Foreskin melanocyte (primary cell): ENCODE measurements at places on chromosomes 6 and 20.
A peak's percentile ranks its signal among the peaks of the same experiment; 100 is the strongest.

GRCh38 chr20:4127344-4127743 is 112.0 kb upstream of the RNF24 start:
- DNase-seq = no peak

GRCh38 chr6:116847227-116847626 is 18.3 kb upstream of the GPRC6A start:
- DNase-seq = peak; percentile 3

GRCh38 chr6:6661684-6662083 is 73.2 kb downstream of the LY86 start:
- DNase-seq = peak; percentile 23

DNA sequence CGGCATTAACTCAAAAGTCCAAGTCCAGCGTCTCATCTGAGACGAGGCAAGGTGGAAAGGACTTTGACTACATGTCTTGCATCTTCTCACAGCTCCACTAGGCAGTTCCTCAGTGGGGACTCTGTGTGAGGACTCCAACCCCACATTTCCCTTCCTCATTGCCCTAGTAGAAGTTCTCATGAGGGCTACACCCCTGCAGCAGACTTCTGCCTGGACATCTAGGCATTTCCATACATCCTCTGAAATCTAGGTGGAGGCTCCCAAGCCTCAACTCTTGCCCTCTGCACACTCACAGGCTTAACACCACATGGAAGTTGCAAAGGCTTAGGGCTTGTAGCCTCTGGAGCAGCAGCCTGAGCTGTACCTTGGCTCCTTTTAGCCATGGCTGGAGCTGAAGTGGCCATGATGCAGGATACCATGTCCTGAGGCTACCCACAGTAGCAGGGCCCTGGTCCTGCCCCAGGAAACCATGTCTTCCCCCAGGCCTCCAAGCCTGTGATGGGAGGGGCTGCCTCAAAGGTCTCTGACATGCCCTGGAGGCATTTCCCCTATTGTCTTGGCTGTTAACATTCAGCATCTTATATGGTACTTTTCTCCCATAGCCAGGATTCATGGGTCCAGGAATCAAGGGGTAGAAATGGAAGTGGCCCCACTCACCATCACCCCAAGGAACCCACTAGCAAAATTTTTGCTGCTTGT is 194.6 kb upstream of the KCNG1 start:
- DNase-seq = no peak

- no peak for DNase-seq
Measured at GRCh38 chr6:57222743-57223077, 603 bp upstream of the RAB23 start.

GRCh38 chr6:160891690-160892089 is 99.9 kb upstream of the MAP3K4 start:
- no peak for DNase-seq

- DNase-seq = no peak
Measured at GRCh38 chr6:13445005-13445743, 42.2 kb downstream of the GFOD1 start.

DNA sequence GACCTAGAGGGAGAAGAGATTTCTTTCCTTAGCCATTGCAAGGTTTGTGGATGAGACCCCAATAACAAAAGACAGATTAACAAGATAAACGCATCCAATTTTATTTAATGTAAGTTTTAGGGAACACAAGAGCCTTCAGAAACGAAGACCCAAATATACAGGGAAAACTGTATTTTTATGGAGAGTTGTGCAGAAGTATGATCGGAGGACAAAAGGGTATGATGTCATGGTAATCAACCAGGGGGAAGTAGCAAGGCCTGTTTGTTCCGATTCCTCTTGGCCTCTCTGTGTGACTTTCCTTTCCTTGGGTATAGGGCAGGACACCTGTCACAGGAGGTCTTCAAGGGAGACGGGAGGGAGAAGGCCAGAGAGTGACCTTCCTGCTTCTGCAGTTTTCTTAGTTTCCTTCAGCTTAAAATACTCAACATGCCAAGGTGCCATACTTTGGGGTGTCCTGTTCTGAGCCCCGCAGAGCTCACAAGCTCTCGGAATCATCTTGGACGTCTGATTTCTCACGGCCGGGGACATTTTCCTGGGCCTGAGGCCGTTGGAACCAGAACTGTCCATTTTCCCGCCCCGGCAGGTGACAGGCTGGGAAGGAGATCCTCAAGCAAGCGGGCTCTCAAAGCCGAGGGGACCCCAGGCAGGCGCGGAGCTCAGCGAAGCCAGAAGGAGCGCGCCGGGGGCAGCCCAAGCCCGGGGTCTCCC is 21.7 kb downstream of the TMC2 start:
- DNase-seq = no peak

- no peak for DNase-seq
Measured at GRCh38 chr6:135328136-135328535, 147.0 kb downstream of the MYB start.

DNA sequence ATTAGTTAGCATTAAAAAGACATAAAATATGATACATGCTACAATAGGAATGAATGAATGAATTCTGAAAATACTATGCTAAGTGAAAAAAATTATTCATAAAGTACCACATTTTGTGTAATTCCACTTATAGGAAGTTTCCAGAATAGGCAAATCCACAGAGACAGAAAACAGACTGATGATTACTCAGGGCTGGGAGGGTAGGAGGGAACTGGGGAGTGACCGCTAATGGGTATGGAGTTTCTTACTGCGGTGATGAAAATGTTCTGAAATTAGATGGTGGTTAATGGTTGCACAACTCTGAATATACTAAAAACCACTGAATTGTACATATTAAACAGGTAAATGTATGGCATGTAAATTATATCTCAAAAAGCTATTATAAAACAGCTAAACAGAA is 22.6 kb downstream of the FERMT1 start:
- DNase-seq = no peak

DNA sequence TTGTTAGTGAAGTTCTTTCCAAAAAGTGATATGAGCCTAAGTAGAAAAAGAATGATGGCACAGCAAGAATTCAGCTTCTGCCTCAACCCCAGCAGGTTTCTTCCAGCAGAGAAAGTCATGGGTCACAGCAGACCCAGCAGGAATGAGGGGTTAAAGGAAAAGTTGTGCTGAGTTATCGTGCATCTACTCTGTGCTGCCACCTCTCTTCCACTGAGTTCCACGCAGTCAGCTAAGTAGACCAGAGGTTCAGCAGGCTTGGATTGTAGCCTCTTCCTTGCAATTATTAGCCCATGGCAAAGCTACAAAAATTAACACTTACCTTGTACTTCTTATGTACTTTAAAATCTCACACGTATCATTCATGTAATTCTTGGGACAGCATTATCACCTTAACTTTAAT is 510.8 kb downstream of the PTPRT start:
- no peak for DNase-seq

GRCh38 chr6:189676-190075 is 102.6 kb upstream of the DUSP22 start:
- no peak for DNase-seq

GRCh38 chr20:44896583-44896982 is 11.1 kb downstream of the YWHAB start:
- no peak for DNase-seq

- no peak for DNase-seq
Measured at GRCh38 chr6:127462376-127462775, 3.2 kb upstream of the KIAA0408 start.

DNA sequence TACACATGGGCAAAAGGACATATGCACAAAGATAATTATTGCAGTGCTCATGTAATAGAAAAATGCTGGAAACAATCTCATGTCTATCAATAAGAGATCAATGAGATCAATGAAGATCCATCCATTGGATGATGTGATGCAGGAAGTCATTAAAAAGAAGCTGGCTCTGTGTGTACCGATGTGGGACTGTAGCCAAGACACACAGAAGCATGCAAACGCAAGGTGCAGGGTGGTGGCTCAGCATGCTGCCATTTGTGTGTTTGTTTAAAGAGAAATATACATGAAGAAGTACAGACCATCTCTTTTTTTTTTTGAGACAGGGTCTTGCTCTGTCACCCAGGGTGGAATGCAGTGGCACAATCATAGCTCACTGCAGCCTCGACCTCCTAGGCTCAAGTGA is 33.1 kb upstream of the KCNB1 start:
- no peak for DNase-seq

DNA sequence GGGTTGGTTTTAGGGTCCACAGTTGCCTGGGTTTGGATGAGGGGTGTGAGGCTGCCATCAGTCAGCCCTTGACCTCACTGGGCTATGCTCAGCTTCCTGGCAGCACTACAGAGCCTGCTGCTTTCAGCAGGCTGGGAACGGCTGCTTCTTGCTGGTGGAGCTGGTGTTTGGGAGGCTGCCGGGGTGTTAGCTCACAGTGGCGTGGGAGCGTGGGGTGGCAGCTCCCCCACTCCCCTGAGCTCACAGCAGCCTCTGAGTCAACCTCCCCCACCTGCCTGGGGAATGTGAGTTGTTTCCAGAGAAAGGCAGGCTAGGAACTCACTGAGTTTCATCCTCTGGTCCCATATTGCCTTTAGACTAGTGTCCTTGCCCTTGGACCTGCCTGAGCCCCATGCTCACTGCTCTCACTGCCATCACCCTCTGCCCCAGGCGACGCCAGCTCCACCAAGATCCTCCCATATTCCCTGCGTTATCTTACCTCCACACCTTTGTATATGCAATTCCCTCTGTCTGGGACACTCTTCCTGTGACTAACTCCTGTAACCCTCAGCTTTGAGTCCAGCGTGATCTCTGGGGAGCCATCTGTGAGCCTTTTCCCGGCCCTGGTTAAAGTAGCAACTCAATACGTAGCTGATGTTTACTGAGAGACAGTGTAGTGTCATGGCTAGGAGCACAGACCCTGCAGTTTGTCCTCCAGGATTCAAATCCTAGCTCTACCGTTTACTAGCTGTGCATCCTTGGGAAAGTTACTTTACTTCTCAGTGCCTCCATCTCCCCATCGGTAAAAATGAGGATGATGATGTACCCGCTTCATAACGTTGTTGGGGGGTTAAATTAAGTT is 34.8 kb downstream of the PPP1R16B start:
- DNase-seq = no peak

- DNase-seq = peak; percentile 3
Measured at GRCh38 chr6:939526-940252, 246.8 kb upstream of the EXOC2 start.

- DNase-seq = no peak
Measured at GRCh38 chr6:163288915-163289314, 125.6 kb upstream of the QKI start.

- no peak for DNase-seq
Measured at GRCh38 chr20:35981969-35982368, 13.6 kb downstream of the CNBD2 start.

- no peak for DNase-seq
Measured at GRCh38 chr6:3304500-3305215, 45.9 kb downstream of the PSMG4 start.

DNA sequence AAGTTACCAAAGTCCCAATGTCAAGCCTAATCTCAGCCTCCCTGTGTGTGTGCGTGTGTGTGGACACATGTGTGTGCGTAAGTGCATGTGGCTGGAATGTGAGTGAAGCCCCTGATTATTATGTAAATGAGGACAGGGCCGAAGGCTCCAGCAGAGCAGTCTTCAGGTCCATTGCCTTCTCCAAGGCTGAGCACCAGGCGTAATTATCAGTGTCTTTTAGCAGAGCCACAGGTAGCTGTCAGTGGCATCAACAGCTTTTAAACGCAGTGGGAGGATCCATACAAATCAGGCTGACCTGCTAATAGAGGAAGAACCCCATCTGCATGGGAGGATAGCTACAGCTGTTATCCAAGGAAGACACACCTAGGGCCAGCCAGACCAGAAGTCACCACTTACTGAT is 324.3 kb upstream of the MOCS1 start:
- no peak for DNase-seq

DNA sequence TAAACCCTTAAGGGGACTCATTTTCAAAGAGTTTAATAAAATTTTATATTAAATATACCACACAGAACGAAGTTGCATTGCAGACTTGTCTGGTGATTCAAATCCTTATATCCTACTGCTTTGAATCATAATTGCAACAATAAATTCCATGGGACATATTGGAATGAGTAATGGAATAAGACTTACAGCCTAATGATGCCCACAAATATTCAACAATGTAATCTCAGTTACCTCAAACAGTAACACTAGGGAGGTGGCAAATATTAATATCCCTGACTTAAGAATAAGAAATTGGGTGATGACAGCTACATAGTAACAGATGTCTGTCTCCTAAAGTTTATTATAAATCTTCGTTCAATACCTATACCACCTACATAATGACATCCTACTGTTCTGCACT is 52.6 kb downstream of the BMP5 start:
- no peak for DNase-seq

GRCh38 chr6:33589731-33590530 is 9.9 kb upstream of the BAK1 start:
- DNase-seq = peak; percentile 41

- no peak for DNase-seq
Measured at GRCh38 chr6:128595544-128595943, 75.1 kb upstream of the PTPRK start.

DNA sequence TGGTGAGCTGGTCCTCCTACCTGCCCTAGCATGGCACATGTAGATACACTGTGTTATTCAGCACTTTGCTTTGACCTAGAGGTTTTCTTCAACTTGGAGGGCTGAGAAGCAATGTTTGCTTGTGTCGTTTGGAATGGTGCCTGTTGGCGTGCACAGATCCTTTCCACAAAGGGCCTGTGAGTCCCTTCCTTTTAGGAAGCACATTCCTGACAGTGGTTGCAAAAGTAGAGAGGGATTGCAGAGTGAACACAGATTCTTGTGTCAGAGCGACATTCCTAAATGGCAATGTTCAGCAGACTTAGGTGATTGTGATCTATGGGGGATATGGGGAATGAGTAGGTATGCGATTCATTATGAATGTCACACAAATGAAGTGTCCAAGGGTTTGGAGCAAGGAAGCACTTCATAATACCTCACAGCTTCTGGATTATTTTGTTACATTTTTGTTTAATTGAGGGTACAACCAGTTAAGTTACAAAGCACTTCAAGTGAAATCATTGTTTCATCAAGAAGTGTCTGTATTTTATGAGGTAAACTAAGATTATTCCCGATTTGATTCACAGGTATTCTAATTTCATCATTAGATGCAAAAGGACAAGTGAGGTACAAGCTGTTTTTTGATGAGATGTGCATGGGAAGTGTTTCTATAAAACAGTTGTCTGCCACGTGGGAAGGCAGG is 713 bp upstream of the RNF144B start:
- DNase-seq = no peak

DNA sequence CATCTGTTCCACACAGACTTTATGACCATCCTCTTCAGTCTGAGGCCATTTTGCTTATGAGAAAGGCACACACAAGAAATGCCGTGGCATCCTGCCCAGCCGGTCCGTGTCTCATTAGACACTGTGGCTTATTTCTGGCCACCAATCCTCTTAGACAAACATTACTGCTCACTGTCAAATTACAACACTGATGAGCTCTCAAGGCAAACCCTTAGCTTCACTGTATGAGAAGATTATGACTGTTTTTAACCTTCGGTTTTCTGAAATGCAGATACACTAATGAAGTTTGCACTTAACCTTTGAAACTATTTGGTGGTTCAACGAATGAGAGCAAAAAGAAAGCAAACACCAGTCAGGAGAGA is 50.5 kb upstream of the DST start:
- DNase-seq = no peak

- no peak for DNase-seq
Measured at GRCh38 chr6:6680526-6680925, 92.0 kb downstream of the LY86 start.
